ENCODE measurements at places on chromosomes 5 and 9.

DNA sequence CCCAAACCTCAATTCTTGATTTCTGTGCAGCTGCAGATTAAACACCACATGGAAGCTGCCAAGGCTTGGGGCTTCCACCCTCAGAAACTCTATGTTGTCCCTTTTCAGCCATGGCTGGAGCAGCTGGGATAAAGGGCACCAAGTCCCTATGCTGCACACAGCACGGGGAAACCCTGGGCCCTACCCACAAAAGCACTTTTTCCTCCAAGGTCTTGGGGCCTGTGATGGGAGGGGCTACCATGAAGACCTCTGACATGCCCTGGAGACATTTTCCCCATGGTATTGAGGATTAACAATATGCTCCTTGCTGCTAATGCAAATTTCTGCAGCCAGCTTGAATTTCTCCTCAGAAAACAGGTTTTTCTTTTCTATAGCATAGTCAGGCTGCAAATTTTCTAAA, 41.8 kb upstream of the CDH9 start:
- DNase-seq, result no peak

DNA sequence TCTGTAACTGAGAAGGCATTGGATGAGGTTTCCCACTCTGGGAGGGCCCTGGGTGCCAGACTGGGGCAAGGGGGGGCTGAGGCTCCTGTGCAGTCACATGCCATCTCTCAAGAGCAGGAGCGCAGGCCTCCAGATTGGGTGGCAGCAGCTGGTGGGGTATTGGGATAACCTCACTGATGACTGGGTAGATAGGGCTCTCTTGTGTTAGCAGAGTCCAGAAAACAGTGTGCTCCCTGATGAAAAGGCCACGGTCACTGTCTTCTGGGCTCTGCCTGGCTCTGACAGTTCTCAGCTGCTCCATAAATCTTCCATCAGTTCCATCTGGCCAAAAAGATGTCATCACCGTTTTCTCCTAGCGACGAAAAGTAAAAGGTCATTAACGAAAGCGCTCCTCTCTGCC, 21.8 kb upstream of the NKX2-5 start:
- DNase-seq, result no peak

DNA sequence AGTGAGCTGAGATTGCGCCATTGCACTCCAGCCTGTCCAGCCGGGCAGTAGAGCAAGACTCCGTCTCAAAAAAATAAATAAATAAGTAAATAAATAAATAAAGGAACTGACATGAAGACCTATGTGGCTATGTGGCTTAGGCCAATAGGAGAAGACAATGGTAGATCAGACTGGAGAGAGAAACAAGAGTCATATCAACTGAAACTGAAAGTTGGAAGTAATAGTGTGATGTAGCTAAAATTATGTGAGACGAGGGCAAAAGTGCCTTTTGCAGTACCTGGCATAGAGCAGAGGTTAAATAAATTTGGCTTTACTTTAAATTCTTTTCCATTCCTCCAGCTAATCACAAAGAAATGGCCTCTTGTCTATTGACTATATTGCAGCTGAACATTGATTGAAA, 7.3 kb downstream of the FBP2 start:
- DNase-seq, result no peak

- no peak for DNase-seq
These were observed 99.7 kb upstream of the KIF2A start for GRCh38 chr5:62206150-62206829.

DNA sequence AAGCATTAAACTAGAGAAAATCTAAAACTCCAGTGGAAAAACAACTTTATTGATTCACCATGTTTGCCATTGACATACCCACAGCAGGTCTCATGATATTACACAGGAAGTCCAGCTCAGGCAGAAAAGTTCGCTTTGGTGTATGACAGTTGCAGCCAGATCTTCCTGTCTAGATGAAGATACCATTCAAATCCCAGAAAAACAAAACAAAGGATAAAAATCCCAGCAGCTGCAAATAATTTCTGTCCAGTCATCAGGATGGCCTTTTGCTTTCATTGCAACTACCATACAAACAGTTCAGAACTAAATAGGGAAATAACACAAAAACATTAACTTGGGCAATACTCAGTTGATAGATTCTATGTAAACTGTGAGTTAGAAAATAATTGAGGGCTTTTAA, 136.0 kb upstream of the NREP start:
- DNase-seq, result no peak

DNA sequence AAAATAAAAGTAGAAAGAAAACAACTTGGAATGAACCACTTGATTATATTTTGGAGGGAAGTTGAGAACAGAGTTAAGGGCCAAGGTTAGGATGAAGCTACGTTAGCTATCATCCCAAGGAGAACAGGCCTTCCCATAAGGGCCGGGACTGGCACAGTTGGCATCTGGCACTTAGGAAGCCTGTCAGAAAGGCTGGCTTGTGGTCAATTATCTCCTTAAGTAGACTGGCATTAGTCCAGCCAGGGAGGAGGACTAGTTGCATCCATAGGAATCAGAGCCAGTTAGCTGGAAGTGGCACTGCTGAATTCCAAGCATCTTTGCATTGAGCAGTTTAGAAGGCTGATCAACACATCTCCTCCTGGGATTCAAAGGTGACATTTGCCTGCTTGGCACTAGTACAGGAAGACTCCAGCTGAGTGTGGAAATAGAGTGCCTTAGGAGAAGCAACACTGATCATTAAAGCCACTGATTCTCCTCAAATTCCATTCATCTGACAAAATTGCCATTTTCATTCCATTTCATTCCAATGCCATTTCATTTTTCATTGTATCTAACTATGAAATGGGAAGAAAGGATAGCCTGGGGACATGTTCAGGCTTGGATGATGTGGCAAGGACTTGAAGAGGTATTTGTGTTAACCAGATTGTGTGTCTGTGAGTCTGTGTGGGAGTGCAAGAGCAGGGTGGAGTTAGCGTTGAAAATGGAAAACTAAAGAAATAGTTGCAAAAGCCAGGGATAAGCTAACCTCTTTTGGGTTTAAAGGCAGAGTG, 5.5 kb downstream of the FOXB2 start:
- DNase-seq, result no peak

- DNase-seq, result no peak
These were observed 26.9 kb downstream of the GOLPH3 start for GRCh38 chr5:32147236-32147635.

GRCh38 chr5:16483361-16483760, 17.8 kb upstream of the ZNF622 start:
- DNase-seq, result no peak

- DNase-seq, result no peak
These were observed 686.8 kb downstream of the KCTD16 start for GRCh38 chr5:144857454-144857853.

DNA sequence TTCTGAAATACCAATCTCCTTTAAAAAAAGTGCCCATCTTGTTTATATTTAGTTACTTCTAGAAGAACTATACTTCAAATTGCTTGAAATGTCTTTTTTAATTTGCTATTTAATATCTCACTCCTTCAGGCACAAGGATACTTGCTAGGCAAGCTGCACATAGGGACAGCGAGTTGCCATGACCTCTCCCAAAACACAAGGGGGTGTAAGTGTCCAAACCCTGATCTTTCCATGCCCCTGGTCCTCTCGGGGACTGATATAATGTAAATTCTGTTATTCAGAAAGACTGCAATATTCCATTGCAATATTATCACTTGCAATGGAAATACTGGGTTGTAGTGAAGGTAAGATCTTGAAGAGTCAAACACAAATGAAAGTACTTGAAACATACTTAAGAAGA, 480.4 kb downstream of the CETN3 start:
- DNase-seq, result no peak

- no peak for DNase-seq
These were observed 158.9 kb downstream of the CEMIP2 start for GRCh38 chr9:71609448-71609830.

DNA sequence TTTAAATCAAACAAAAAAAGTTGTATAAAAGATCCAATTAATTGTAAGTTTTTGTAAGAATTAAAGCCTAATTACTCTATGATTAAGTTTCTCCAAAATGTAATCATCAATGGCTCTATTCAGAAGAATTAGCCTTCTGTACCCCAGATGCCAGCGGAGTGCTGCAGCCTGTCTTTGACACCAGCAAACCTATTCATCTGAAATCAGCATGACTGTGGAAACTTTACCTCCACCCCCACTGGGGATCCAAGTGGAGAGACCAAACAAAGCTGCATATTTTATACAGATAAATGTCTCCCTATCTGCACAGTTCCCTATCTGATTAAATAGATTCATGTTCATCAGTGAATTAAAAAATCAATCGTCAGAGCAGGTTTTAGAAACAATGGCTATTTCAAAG, 426.8 kb downstream of the KIAA0825 start:
- DNase-seq, result no peak

Data from stimulated activated CD4-positive, alpha-beta T cell treated with anti-CD3 and anti-CD28 coated beads, TNF-alpha, amount 100 ng/mL, for 48 hours (primary cell).